ENCODE measurements at places on chromosomes 1 and 21.

DNA sequence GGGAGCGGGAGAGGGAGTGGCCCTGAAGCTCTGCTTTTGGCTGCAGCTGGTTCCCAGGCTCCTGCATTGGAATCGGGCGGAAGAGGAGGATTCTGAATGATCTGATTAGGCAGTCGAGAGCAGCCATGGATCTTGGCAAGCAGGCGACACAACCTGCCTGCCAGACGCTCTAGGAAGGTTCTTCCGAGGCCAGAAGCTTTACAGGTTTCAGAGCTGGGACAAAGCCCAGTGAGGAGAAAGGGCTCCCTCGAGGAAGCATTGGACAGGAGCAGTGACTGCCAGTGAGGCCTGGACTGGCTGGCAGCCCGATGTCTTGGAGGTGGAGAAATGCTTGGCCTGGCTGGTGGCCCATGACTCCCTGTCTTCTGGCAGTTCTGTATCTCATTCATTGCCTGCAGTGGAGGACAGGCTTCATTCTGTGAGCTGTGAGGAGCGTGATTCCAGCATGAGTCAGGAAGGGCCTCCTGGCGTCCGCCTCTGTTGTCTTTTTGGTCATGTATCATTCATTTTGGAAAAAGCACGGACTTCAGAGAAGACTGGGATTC, 132.7 kb upstream of the IPO9 start:
- peak; percentile 98 for DNase-seq

DNA sequence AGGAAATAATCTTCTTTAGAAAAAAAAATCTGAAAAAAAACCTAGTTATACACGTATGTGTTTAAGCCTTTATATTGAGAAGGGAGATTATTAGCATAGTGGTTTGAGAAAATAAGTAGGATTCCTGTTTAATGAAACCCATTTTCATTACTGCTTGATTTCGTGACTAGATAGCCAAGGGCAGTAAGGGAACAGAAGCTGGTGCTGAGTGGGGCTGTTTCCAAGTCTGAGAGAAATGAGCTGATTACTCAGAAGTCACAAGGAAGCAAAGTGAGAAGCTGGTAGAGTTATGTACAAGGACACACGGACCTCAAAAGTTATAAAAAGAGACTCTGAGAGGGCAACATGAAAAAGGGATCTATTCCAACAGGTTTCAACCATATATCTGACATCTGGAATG, 256.5 kb downstream of the TTLL7 start:
- DNase-seq: peak; percentile 4

DNA sequence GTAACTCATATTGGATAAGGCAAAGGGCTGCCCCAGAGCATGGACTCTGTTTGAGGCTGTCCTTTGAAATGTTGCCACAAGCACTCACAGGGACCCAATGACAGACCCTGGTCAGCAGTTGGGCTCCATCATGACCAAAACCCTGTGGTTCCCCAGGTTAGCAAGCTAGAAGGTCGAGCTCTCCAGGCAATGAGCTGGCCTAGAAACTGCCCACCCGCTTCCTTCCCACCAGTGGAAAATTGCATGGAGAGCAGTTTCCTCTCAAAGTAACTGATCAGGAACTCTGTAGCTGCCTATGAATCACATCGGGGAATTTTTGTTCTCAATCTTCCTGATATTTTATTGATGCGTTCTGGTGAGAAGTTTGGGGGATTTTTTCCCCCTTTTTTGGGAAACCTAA, 52.8 kb downstream of the FHAD1 start:
- no peak for DNase-seq

GRCh38 chr1:243921111-243921510, 71.1 kb upstream of the AKT3 start:
- DNase-seq: no peak

GRCh38 chr21:20013851-20014250, 984.4 kb upstream of the NCAM2 start:
- DNase-seq: no peak
